ENCODE measurements at places on chromosomes 2 and 18.
A peak's percentile ranks its signal among the peaks of the same experiment; 100 is the strongest.

DNA sequence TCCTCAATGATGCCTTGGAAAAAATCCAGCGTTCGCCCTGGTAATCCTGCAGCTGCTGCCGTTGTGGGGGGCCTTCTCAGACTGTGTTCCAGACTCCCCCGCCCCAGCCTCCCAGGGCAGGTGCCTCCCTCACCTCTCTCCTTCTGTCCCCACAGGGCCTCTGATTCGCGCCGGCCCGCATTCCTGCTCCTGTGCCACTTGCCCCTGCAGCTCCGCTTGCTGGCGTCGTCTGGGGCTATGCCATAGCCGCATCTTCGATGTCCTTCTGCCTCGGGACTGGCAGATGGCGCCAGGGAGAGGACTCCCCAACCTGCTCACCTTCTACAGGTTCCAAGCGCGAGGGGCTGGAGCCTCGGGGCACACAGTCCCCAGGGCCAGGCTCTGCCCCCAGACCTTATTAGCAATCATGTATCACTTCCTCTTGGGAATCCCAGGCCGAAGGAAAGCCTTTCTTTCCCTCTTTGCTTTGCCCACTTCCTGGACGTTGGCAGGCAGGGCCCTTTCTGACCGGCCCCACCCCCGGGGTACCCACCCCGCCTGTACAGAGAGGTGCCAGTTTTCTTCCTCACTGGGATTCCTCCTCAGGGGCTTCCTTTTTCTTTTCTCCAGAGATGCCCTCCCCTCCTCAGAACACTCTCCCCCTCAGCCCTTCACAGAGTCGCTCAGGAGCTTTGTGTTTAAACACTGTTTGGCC, 4.4 kb downstream of the SPATA3 start:
- no peak for DNase-seq

GRCh38 chr18:8962855-8963635, 139.5 kb upstream of the NDUFV2 start:
- no peak for DNase-seq

DNA sequence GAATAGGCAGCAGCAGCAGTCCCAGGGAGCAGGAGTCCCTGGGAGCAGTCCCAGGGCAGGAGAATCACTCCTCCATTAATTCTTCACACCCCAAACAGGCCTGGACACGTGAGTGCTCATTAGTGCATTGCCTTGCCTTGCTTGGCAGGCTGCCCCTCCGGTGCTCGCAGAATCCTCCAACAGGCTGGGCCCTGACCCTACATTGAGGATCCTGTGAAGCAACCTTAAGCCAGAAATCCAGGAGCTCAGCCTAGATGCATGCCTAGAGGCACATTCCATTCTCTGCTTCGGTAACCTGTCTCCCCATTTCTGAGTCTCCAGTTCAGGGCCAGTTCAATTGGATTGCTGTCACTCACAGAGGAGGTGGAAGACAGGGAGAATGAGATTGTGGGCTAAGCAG, 97.4 kb upstream of the LRATD1 start:
- no peak for DNase-seq

DNA sequence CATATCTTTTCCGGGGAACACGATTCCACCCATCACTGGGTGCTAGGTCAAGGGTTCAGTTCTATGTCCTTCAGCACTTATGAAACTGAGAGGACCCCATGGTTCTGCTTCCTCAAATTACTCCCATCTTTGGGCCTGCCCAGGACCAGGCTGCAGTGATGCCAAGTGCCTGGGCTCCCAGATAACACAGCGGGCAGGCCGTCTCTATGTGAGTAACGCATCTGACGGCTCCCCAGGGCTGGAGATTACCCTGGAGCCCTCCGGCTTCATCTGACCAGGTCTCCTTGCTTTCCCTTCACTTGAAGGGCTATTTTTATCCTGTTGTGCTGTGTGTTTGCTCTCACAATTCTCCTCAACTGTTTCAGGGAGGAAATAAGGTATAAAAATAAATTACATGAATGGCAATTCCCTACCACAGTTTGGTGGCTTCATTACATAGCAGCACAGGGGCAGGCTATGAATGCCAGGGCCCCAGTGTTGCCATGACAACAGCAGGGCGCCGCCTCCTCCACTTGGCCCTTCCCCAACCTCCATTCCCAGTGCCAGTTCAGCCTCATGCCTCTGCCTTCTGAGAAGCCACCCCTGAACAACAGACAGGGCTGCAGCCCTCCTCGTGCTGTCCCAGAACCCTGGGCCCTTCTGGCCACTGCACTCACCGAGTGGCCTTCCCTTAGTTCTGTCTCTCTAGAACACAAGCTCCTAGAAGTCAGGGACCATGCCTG, 25.4 kb upstream of the TMEM131 start:
- DNase-seq, result no peak

- peak; percentile 1 for DNase-seq
Measured at GRCh38 chr2:216242365-216242764, 129.9 kb downstream of the MARCHF4 start.

GRCh38 chr2:1929962-1930361, 185.6 kb upstream of the PXDN start:
- peak; percentile 47 for DNase-seq

DNA sequence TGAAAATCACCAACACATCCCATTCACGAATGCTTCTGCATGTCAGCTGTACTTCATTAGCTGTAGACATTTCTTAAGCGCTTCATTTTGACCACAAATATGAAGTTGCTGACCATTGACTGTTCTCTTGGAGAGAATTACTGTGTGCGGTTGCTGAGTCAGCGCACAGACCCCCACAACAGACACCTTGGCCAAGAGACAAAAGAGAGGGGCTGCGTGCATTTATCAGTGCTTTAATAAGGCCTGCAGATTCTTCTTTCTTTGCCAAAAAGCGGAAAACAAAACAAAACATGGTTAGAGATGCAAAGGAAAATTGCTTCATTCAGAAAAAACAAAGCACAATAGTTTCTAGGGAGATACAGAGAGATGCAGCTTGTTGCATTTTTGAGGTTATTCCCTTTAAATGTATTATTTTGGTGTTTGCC, 174.7 kb downstream of the ACKR3 start:
- DNase-seq, result no peak

- DNase-seq, result no peak
Measured at GRCh38 chr2:156339865-156340264, 7.3 kb upstream of the NR4A2 start.

DNA sequence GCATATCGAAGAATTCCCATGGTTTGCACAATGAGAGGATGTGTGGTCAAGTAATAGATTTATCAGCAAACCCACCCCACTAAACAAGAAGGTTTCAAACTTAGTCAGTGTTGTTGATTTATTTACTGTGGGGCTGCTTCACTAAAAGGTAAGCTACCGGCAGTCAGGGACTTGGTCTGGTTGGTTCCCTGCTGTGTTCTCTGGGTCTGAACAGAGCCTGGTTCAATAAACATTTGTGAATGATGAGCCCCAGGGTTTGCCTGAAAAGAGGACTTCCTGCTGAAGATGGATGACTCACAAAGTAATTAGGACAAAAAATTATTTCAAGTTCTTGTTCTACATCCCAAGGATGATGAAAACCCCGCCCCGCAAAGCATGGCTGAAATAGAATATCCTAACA, 108.3 kb downstream of the SPP2 start:
- DNase-seq, result no peak

GRCh38 chr2:197613509-197613987, 61.8 kb downstream of the RFTN2 start:
- DNase-seq, result no peak

All from activated CD8-positive, alpha-beta memory T cell treated with anti-CD3 and anti-CD28 coated beads for 24 hours (primary cell).